ENCODE measurements at places on chromosomes 11 and 22.

DNA sequence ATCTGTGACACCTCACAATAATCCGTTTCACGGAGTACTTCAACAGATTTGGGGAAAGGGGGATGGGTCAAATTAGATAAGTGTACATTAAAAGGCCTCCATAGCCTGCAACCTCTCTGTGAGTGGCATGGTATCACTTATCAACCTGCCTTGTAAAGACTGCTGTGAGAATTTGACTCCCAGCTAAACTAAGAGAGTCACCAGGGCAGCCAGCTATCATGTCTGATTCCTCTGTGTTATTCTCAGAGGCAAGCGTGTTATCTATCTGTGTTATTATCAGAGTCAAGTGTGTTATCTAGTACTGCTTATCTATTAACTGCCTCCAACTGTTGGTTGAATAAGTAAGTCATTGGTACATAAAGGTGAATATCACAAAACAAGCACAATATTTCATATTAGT lies 4.1 kb upstream of the FAM83F start:
- DNase-seq = no peak

DNA sequence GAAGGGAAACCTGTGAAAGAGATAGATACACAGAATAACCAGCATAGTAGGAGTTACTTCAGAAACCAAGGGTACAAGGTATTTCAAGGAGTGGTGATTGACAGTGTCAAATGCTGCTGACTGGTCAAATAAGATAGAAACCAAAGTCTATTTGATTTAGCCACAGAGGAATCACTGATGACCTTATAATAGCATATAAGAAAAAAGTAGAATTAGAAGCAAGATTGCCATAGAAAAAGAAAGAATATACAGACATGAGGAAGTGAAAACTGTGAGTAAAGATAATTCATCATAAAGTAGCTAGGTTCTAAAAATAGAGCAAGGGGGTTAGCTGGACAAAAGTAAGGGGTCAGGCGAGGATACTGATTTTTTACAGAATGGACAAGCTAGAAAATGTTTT lies 14.2 kb downstream of the ZBTB44 start:
- DNase-seq = no peak

- DNase-seq = peak; percentile 65
These were observed 84.7 kb downstream of the TTC28 start for GRCh38 chr22:28594797-28595462.

DNA sequence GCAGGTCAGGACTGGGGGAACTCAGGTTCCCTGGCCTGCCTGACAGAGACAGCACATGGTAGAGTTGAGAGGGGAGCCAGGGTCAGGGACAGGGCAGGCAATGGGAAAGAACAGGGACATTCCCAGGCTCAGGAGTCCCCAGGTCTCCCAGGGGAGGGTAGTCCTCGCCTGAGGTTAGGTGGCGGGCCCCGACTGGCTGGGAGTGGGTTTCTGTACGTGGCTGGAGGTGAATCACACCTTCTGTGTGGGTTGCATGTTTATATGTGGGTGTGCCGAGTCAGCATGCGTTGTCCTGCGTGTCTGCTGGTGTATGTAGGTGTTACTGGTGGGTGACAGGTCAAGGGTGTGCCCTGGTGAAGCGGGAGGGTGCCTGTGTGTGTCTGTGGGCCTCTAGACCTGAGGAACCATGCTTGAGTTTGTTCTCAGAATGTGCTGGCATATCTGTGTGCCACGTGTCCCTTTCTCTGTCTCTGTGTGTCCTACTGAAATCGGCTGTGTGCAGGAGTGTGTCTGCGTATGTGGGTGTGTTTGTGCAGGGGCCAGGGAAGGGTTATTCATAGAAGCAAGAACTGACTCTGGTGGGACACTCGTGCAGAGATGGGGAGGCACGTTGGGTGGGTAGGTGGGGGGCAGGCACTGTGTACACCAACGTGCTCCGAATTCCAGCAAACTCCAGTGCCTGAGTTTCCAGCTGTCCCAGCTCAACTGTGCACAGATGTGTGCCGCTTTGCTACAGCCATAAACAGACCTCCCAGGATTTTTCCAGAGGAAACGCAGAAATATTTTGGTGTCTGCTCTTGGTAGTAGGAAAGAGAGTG lies 23.8 kb upstream of the OAF start:
- peak; percentile 89 for DNase-seq

- no peak for DNase-seq
These were observed 12.9 kb upstream of the TMPRSS13 start for GRCh38 chr11:117941976-117942654.

DNA sequence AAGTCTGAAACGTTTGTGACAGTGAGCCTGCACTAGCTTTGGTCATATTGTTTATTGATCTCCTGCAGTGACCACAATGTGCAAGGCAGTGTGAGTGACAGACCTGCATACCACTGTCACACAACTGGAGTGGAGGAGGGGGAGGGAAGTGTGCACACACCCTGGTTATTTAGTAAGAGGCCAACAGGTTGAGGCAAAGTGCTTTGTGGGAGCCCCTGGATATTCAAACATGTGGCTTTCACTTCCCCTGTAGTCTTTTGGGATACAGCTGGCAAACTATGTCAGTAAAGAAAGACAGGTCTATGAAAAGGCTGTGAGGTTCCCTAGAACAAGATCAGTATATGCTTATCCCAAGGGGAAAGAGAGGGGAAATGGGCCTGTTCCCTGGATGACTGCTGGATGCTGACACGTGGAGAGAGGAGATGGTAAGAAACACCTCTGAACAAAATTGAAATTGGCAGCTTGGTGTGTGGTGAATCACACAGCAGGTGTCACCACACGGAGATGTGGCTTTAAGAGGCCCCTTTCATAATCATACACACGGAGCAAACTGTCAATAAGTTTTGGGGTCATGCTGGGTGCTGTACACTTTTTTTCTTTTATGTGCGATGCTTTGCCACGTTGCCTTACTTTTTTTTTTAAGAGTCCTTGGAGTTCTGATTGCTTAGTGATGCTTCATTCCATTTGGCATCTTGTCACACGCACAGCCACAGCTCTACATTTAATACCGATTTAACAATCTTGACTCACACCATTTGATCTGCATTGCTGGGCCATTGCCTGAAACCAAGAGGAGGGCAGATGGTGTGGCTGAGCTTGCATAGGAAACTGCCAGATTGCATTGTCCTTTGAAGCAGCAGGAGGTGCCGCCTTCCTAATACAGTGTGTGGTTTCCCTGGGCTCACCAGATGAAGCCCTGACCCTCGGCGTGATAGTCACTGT lies 11.3 kb downstream of the OSBP2 start:
- DNase-seq = no peak

GRCh38 chr11:116217006-116217405 lies 555.8 kb downstream of the BUD13 start:
- DNase-seq = no peak

DNA sequence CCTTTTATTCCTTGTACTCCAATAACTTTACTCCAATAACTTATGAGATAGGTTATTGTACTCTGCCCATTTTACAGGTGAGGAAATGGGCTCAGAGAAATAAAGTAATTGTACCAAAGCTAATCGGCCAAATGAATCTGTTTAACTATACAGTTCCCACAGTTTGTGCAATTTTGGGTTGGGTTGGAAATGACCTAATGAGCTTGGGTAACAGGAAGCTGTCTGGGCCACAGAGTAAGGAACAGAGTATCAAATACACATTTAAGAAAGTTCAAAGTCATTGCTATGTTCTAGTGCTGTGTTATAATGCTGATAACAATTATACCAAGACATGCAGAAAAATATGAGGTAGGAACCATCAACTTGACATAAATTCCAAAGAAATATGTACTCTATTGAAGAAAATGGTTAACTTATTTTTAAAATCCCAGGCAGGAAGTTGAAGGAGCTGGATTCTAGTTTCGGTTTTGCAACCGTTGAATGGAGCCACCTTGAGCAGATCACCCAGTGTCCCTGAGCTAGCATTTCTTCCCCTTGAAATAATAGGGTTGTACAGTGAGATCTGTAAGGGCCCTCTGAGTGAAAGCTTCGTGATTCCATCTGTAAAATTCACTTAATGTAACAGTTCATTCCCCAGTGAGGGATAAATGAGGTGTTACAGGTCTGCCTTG lies 360.9 kb upstream of the NARS2 start:
- DNase-seq = no peak

DNA sequence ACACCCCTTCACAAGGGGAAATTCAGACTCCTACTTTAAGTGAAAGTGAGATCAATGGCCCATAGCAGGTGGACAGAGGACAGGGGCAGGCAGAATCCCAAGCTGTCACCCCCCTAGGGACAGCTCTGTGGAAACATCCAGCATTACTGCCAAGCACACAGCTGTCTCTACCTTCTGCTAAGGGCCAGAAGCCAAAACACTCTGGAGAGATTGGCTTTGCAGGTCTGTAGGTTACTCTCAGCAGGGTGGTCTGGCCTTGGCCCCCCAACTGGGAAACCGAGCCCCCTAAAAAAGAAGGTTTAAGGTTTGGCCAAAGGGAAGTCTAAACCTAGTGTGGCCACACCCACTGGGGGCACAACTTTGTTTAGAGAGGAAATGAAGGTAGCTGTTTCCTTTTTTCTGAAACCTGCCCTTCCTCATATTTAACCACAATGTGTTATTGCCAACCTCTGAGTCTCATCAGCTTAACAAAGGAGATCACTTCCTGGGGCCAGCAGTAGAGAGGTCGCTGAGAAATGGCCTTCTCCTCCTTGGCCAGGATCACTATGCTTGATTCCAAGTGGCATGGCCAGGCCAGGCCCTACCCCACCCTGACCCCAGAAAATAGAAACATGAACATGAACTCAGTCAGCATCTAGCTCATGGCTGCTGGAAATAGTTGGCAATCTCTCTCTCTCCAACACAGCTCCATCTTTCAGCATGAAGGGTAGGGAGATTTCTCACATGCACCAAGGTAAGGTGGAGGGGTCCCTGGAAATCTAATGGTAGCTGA lies 25.9 kb upstream of the SCARF2 start:
- DNase-seq = no peak

DNA sequence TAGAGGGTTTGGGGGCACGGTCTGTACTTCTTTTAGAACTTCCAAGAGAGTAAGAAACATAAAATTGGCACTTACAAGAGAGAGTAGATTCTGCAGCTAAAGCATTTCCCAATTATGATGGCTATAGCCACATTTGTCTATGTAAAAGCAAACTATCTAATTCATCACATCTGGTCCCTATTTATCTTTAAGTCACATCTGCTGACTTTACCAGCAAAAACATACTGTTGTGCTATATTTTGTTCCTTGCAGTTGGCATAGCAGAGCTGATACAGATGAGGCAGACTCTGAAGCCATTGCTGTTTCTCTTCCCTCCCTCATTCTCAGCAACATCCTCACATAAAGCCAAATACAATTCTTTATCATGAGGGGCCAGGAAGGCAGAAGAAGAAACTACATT lies 1533.5 kb upstream of the RAG2 start:
- no peak for DNase-seq

- no peak for DNase-seq
These were observed 51.8 kb downstream of the APIP start for GRCh38 chr11:34864424-34864823.

DNA sequence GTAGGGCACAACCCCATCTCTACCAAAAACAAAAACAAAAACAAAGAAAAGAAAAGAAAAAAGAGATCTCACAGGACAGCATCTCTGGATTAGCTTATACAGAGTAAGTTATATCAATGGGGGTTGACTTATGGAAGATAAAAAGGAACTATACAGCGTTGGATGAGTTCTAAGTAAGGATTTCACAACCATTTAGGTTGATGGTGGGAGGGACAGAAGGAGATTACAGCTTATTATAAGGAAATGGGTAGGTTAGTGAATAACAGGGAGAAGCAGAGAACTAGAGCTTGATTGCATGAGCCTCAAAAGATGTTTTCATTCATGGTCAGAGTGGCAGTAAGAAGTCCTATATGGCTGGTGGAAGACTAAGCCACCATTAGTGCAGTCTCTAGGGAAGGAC lies 60.3 kb downstream of the CECR2 start:
- DNase-seq = no peak

DNA sequence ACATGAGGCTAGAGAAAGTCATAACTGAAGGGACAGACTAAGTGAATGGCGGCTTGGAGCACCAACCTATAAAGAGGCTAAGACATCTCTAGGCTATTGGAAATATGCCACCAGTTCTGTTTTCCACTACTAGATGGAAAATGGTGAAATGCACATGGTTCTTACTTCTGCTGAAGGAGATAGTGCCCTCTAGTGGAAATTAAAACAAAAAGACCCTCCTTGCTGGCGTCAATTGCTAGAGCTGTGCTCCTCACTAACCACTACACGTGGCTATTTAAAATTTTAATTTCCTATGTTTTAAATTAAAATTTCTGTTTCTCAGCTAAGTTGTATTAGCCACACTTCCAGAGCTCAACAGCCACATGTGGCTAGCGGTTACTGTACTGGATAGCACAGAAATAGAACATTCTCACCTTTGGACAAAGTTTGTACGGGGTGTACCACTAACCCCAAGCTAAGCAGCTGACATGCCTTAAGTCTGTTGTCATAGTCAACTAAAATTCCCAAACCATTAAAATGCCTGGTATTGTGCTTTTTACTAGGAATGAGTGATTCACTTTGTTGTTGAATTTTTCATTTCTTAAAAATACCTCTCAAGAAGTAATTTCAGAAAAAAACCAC lies 34.1 kb upstream of the CALCA start:
- DNase-seq = no peak

GRCh38 chr22:19888131-19888746 lies 33.6 kb upstream of the GNB1L start:
- DNase-seq = no peak

DNA sequence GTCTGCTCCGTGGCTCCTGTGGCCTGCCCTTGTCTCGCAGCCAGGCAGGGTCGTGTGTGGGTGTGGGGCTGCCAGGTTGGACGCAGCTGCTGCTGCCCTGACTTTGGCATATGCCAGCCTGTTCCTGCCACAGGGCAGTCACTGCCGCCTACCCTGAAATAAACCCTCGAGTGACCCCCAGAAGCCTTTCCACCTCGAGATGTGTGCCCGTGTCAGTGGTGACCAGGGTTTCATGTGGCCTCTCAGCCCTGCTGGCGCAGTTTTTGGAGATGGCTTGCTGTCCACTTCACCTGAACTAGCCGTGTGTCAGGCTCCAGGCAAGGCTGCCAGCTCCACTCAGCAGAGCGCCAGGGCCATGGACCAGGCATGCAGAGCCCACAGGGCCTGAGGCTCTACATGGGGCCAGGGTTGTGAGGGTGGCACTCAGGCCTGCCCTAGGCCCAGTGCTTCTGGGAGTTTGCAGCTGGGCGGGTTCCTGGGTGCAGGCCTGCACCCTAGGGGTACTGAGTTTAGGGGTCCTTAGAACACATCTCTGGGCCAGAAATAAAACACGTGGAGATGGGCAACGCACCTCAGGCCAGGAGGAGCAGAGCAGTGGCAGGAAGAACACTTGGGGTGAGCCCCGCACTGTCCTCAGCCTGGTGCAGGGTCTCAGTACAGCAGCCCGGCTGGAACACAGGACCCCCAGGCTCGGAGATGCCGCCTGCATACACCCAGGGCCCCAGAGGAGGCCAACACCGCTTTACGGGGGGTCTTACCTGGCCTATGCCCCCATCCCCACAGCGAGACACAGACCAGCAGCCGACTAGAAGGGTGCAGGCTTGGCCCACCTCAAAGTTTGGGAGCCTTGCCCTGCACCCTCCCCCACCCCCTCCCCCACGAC lies 8.8 kb upstream of the PANX2 start:
- DNase-seq = no peak
